ENCODE measurements at places on chromosomes 6 and 20.

GRCh38 chr6:67717281-67717680 is 917.8 kb upstream of the ADGRB3 start:
- DNase-seq = no peak

- DNase-seq = peak; percentile 2
Observed at GRCh38 chr6:79544939-79545450, 7.8 kb upstream of the LCA5 start.

DNA sequence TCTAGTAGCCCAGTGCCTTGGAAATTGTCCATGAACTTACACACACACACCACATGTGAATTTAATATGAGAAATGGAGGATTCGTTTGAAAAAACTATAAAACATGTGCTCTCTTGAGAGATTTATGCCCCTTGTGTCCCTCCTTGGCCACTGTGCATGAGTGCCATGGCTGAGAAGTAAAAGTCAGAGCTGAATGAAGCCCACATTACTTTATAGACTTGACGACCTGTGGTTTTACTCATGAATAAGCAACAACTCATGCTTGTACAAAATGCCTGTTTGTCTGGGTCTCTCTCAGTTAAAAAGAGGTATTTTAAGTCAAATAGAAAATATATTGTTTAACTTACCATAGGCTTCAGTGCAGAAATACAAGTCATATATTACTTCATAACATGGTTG is 102.7 kb downstream of the KCNQ5 start:
- DNase-seq = no peak

GRCh38 chr6:27816906-27817305 is 95.3 kb downstream of the OR2B2 start:
- DNase-seq = no peak

- no peak for DNase-seq
Observed at GRCh38 chr6:102064142-102064541, 670.6 kb downstream of the GRIK2 start.

DNA sequence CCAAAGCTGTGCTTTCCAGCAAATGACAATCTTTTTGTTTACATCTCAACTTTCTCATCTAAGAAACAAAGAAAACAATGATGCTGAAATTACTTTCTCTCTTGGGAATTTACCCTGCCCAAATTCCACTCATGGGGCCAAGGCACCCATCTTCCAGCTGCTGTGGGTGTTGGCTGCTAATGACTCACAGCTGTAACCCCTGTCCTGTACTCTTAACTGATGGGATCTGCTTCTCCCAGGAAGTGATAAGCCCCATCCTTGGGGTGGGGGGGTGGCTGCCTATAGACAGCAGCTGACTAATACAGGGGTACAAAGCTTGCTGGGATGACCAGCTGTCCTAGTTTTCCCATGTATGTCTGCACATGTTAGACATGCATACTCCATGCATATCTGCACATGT is 938.6 kb downstream of the C6orf118 start:
- no peak for DNase-seq

GRCh38 chr6:20417819-20418218 is 16.1 kb downstream of the E2F3 start:
- no peak for DNase-seq

- no peak for DNase-seq
Observed at GRCh38 chr6:44606504-44606903, 219.0 kb downstream of the CDC5L start.

- DNase-seq = no peak
Observed at GRCh38 chr6:6366803-6367202, 46.3 kb upstream of the F13A1 start.

GRCh38 chr20:11849270-11849915 is 68.3 kb upstream of the BTBD3 start:
- DNase-seq = no peak

DNA sequence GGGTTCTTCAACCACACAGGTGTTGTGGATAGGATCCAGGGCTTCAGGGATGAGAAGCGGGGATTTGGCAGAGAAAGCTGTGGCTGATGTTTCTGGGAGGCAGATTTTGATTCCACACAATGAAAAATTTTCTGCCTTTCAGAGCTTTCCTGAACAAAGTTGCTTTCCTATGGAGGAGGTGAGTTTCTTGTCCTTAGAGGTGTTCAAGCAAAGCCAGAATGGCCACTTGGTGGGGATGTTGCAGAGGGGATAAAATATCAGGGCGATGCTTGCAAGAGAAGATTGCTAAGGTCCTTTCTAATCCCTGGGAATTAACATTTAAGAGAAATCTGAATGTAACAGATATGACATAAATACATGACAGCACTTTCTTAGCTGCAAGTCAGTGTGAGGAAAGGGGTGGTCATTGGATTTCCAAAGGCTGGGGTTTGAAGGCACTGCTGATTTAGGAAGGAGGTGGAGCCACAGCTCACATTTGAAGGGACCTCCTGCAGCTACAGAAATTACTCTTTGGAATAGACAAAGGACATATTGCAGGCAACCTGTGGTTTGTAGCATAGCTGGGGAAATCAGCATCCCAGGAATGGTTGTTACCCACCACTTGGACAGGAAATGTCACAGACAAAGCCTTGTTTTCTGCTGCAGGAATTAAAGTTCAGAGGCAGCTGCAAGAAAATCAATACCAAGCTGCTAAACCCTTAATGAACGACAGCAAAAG is 271.1 kb upstream of the CHD6 start:
- DNase-seq = no peak

GRCh38 chr6:87182321-87182720 is 27.0 kb downstream of the ZNF292 start:
- peak; percentile 34 for DNase-seq

- peak; percentile 50 for DNase-seq
Observed at GRCh38 chr6:36387440-36388303, at the start of gene ETV7. TSS of gene ETV7 (minus strand) at chr6:36387669. CDS start at chr6:36387541, 128 bp downstream.

DNA sequence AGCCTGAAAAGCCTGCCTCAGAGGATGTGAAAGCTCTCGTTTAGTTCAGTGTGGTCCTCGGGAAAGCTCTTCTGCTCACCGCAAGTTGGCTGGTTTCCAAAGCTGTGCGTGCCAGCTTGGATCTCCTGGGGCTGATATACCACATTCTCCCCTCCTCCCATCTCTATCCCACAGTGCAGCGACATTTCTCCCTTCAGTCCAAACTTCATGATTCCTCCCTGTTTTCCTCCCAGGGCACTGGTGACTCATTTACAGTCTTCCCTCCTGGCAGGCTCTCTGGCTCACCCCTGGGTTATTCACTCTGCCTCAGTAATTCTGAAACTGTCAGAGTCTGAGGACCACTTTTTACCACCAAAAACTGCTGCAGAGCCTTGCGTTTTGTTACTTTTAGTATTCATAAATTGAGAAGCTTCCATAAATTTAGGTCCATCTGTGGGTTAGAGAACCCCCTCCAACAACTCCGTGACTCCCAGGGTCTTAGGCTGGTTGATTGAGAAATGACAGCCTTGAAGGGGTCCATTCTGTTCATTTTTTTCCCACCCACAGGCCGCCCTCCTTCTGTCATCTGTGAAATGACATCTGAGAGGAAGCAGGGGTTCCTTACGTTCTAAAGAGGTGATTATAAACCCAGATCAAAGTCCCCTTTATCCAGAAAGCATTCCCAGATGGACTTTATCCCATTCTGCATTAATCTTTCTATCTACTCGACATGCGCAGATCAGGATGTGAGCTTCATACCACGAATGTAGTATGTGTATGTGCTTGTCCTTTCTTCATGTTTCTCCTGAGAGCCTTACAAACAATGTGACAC is 6.1 kb downstream of the TRIM10 start:
- DNase-seq = no peak

- DNase-seq = peak; percentile 19
Observed at GRCh38 chr6:137970368-137970767, 103.3 kb downstream of the TNFAIP3 start.

GRCh38 chr20:48180024-48180423 is 394.7 kb upstream of the SULF2 start:
- DNase-seq = no peak

GRCh38 chr20:3714092-3714491 is 1.7 kb upstream of the SIGLEC1 start:
- DNase-seq = no peak

DNA sequence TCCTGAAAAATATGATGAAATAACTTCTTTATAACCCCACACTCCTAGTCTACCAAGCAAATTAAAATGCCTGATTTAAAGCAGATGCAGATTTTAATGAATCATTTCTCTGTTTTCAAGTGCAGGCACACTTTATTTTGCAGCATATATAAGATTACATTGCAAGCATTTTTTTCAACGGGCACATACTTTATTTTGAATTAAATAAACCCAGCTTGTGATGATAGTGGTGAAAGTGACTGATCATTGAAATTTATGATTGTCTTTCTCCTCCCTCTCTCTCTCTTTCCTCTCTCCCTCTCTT is 12.2 kb upstream of the MOXD1 start:
- no peak for DNase-seq

DNA sequence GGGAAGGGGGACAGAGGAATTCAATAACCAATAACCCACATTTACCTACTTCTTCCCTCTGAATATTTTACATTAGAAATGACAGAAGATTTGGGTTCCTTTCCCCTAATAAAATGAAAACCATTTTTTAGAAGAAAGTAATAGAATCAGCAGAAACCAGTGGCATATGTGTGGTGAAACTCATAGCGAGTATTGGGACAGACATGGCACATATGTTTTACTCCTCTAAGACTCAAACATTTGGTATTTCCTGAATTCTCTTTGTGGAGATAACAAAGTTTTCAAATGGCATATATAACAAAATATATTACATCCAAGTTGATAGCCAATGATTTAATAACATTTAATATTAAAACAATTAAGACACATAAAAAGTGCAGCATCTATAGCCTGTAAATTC is 12.9 kb upstream of the BEND3 start:
- no peak for DNase-seq

DNA sequence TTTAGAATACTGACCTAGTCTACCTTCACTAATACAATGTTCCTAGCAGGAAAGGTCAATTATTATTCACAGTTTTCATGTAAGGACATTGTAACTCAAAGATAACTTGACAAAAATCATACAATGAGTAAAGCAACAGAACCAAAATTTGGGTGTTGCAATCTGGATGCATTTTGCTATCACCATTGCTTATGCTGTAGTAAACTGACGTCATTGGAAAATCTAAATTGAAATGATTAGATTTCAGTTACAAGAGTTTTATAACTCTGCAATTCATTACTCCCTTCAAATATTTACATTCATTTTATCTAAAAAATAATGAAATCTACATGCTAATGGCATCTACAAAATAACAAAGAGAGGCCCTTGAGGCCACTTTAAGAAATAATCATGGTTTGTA is 147.0 kb downstream of the TENT5A start:
- DNase-seq = no peak

DNA sequence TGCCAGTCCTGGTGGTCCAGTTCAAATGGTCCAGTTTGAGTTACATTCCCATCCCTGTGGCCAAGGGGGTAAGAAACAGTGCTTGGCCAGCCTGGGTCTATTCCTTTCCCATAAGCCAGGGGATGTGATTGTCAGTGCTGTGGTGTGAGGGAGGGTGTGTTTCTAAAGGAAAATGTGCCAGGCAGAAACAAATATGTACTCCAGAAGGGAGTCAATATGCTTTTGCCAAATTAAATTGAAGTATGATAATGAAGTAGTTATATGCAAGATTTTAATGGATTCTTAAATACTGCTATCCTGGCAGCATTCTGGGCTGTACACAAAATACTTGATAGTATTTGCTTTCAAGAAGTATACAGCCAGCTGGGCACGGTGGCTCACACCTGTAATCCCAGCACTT is 16.6 kb upstream of the PAQR8 start:
- no peak for DNase-seq

- DNase-seq = no peak
Observed at GRCh38 chr6:7389162-7389450, 436 bp downstream of the CAGE1 start.

GRCh38 chr6:37840143-37840939 is 20.8 kb downstream of the ZFAND3 start:
- no peak for DNase-seq

DNA sequence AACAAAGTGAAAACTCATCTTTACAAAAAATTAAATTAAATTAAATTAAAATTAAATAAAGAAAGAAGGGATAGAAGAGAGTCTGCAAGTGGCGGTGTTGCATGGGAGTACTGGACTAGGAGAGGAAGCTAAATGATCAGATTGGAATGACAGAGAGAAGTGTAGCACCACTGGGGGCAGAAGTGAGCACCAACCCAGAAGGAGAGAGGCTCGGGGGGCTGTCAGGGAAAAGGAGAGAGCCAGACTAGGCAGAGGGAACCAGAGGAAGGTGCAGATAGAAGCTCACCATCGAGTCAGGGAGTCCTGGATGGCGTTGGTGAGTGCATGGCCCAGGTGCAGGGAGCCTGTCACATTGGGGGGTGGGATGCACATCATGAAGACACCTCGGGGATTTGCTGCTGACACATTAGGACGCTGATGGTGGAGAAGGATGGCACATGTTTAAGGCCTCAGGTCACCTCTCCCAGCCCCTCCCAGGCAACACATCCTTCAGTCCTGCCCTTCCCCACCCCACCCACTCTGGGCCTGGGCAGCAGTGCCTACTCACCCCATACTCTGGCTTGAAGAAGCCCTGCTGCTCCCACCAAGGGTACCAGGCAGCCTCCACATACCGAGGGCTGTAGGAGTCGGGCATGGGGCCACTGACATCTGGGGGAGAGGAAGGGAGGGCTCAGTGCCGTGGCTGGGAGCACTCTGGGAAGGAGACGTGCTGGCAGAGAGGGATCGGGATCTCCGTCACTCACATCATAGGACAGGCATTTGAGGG is 4.0 kb downstream of the VARS1 start:
- DNase-seq = no peak

- DNase-seq = no peak
Observed at GRCh38 chr6:24489881-24490280, 503 bp upstream of the GPLD1 start.

DNA sequence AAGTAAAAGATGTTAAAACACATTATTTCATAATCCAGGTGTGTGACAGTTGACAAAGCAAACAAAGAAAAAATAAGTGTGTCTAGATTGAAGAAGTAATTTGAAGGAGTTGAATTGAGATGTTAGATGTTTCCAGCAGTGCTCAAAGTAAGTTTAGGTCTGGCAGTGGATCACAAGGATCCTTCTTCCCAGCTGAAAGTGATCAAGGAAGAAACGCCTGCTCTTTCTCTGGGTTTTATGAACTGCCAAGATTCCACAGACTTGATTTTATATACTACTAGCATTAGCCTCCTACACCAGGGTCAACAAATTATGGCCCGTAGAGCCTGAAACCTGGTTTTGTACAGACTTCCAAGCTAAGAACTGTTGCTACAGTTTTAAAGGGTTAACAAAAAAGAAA is 30.3 kb downstream of the STX7 start:
- DNase-seq = no peak

DNA sequence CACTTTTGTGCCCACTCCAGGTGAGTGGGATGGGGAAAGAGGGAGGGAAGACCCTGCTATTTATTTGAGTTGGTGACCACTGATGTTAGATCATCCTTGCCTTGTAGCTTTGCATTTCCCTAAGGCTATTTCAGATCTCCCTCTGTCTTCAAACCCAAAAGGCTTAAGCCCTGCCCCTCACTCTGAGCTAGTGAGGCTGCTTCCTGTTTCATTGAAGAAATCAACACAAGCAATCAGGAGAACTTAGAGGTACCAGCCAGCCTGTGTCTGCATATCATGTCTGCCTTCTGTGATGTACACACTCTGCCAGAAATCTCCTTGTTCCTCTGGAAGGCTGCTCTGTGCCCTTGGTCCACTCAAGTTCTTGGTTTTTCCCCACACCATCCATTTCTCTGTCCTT is 135.3 kb downstream of the ARID1B start:
- DNase-seq = no peak

GRCh38 chr6:123587838-123588545 is 48.8 kb downstream of the TRDN start:
- no peak for DNase-seq

Measured in CD4-positive, alpha-beta T cell treated with Interleukin-2 at 100 ng/mL for 4 hours (primary cell).